NCI-H1105 treated with DMSO at 0.1 percent for 48 hours (cell line): ENCODE measurements at places on chromosomes 12 and 14.

- DNase-seq, result no peak
Measured at GRCh38 chr12:95229636-95230035, 12.0 kb downstream of the VEZT start.

- no peak for DNase-seq
Measured at GRCh38 chr14:92154283-92154942, 32.6 kb downstream of the CPSF2 start.

GRCh38 chr12:93896427-93896826, 219.3 kb downstream of the CRADD start:
- DNase-seq, result no peak

- no peak for DNase-seq
Measured at GRCh38 chr14:23321572-23322547, 603 bp downstream of the PABPN1 start.

GRCh38 chr14:72480464-72481243, 413.2 kb downstream of the DPF3 start:
- no peak for DNase-seq
